ENCODE measurements at places on chromosomes 13 and 19. TPM values are rescaled to one million over a fixed set of nuclear protein-coding genes. Genes with fewer than 3 reads are reported as not detected.
A peak's percentile ranks its signal among the peaks of the same experiment; 100 is the strongest.

DNA sequence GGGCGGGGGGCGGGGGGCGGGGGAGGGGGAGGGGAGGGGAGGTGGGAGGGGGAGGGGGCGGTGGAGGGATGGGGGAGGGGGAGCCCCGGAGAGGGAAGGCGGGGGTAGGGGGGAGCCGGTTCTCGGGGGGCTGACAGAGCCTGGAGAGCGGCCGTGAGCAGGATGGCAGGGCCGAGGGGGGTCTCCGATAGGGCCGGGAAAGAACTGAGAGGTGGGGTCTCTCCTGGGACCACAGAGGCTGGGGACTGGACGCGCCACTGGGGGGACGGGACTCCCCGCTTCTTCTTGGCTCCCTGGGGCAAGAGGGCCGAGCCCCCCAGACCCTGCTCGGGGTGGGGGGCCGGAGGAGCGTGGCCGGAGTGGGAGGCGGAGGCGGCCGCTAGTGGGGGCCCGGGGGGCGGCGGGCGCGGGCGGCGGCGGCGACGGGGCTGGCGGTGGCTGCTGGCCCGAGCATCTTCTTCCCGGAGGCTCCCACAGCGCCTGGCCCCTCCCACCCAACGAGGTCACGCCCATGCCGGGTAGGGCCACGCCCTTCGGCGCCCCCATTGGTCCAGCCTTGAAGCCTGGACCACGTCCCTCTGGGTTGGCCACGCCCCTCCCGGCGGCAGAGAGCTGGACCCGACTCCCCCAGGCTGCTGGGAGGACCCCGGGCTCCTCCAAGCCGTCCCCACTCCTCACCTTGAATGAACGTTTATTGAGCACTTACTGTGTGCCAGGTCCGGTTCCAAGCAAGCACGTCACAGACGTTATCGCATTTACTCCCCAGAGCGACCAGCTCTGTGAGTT, at the start of gene NOVA2:
TSS of gene NOVA2 (minus strand) at position 313 of the 786 bp plus-strand sequence. CDS start 514 bp downstream, outside the sequence.
- H3K27me3 ChIP-seq = no peaks in the 10 kb centered on the region
- no peaks in the 10 kb centered on the region for H3K4me1 ChIP-seq
- H3K36me3 ChIP-seq = no peaks in the 10 kb centered on the region
- peak within 1 kb of the TSS; percentile 34 for H3K4me3 ChIP-seq
- DNase-seq = peak; percentile 85

MATK gene
- total RNA-seq = 10.1 TPM

GRCh38 chr19:17981611-17982010, 14.7 kb downstream of the KCNN1 start:
- H3K36me3 ChIP-seq = no peaks in the 10 kb centered on the region
- no peak overlapping the region for H3K27ac ChIP-seq
- DNase-seq = no peak
- no peak overlapping the region for H3K4me3 ChIP-seq

ADAMTSL5 gene
- total RNA-seq = 10.7 TPM

GRCh38 chr13:96935901-96936300, 58.4 kb downstream of the OXGR1 start:
- H3K36me3 ChIP-seq = no peaks in the 10 kb centered on the region
- DNase-seq = no peak
- no peaks in the 10 kb centered on the region for H3K27me3 ChIP-seq
- H3K4me3 ChIP-seq = no peak overlapping the region

ERICH4 gene
- total RNA-seq = not detected

GRCh38 chr19:53905787-53906186, 3.3 kb upstream of the CACNG7 start:
- no peaks in the 10 kb centered on the region for H3K36me3 ChIP-seq
- peaks cover 8% of the 10 kb centered on the region for H3K4me1 ChIP-seq

- peaks cover 10% of the 10 kb centered on the region for H3K4me1 ChIP-seq
- H3K4me3 ChIP-seq = no peak overlapping the region
- no peak for DNase-seq
- no peaks in the 10 kb centered on the region for H3K27me3 ChIP-seq
Observed at GRCh38 chr19:55697069-55697440, 22.0 kb downstream of the EPN1 start.

GRCh38 chr19:54114340-54115108, 933 bp downstream of the TFPT start:
- DNase-seq = peak; percentile 42
- peak overlapping the region; percentile 81 for H3K27ac ChIP-seq
- peaks cover 9% of the 10 kb centered on the region for H3K4me1 ChIP-seq
- H3K36me3 ChIP-seq = no peaks in the 10 kb centered on the region

GRCh38 chr13:93859716-93860115, 619.8 kb downstream of the DCT start:
- no peak overlapping the region for H3K4me3 ChIP-seq
- DNase-seq = no peak
- no peaks in the 10 kb centered on the region for H3K27me3 ChIP-seq
- H3K36me3 ChIP-seq = no peaks in the 10 kb centered on the region
- no peak overlapping the region for H3K27ac ChIP-seq
- H3K4me1 ChIP-seq = no peaks in the 10 kb centered on the region

GRCh38 chr19:55346725-55347441, 7.2 kb downstream of the KMT5C start:
- H3K4me3 ChIP-seq = no peak overlapping the region
- H3K27ac ChIP-seq = no peak overlapping the region
- no peaks in the 10 kb centered on the region for H3K4me1 ChIP-seq
- no peaks in the 10 kb centered on the region for H3K36me3 ChIP-seq
- no peak for DNase-seq

- H3K4me1 ChIP-seq = peaks cover 61% of the 10 kb centered on the region
- no peaks in the 10 kb centered on the region for H3K36me3 ChIP-seq
- no peak overlapping the region for H3K4me3 ChIP-seq
Observed at GRCh38 chr19:5132206-5132560, 163.3 kb downstream of the KDM4B start.

GRCh38 chr13:95241321-95241720, 59.9 kb downstream of the ABCC4 start:
- H3K27ac ChIP-seq = no peak overlapping the region
- no peak overlapping the region for H3K4me3 ChIP-seq
- no peaks in the 10 kb centered on the region for H3K27me3 ChIP-seq

PRODH2 gene
- total RNA-seq = 0.99 TPM

GRCh38 chr19:10422846-10423245, 2.5 kb downstream of the PDE4A start:
- H3K4me1 ChIP-seq = peaks cover 10% of the 10 kb centered on the region
- no peak overlapping the region for H3K4me3 ChIP-seq
- H3K27ac ChIP-seq = no peak overlapping the region
- H3K36me3 ChIP-seq = no peaks in the 10 kb centered on the region

SYT5 gene
- 1.6 TPM for total RNA-seq

GRCh38 chr19:33436360-33437345, 63.1 kb downstream of the CEBPG start:
- H3K36me3 ChIP-seq = no peaks in the 10 kb centered on the region
- peaks cover 3% of the 10 kb centered on the region for H3K4me1 ChIP-seq
- H3K4me3 ChIP-seq = no peak overlapping the region
- H3K27ac ChIP-seq = no peak overlapping the region
- no peaks in the 10 kb centered on the region for H3K27me3 ChIP-seq
- no peak for DNase-seq

PLIN3 gene
- total RNA-seq = 82.8 TPM

SYNGR4 gene
- 21.8 TPM for total RNA-seq

- no peaks in the 10 kb centered on the region for H3K36me3 ChIP-seq
- H3K27me3 ChIP-seq = no peaks in the 10 kb centered on the region
- H3K4me3 ChIP-seq = no peak overlapping the region
Observed at GRCh38 chr13:35160896-35161295, 218.8 kb downstream of the NBEA start.

KPTN gene
- total RNA-seq = 30.0 TPM

CYP4F11 gene
- total RNA-seq = 4.3 TPM

PBX4 gene
- 28.3 TPM for total RNA-seq

- no peak for DNase-seq
- no peak overlapping the region for H3K27ac ChIP-seq
- H3K36me3 ChIP-seq = no peaks in the 10 kb centered on the region
- H3K4me3 ChIP-seq = no peak overlapping the region
- H3K27me3 ChIP-seq = no peaks in the 10 kb centered on the region
- no peaks in the 10 kb centered on the region for H3K4me1 ChIP-seq
Observed at GRCh38 chr13:68948586-68948985, 1159.0 kb upstream of the ATXN8OS start.

DNA sequence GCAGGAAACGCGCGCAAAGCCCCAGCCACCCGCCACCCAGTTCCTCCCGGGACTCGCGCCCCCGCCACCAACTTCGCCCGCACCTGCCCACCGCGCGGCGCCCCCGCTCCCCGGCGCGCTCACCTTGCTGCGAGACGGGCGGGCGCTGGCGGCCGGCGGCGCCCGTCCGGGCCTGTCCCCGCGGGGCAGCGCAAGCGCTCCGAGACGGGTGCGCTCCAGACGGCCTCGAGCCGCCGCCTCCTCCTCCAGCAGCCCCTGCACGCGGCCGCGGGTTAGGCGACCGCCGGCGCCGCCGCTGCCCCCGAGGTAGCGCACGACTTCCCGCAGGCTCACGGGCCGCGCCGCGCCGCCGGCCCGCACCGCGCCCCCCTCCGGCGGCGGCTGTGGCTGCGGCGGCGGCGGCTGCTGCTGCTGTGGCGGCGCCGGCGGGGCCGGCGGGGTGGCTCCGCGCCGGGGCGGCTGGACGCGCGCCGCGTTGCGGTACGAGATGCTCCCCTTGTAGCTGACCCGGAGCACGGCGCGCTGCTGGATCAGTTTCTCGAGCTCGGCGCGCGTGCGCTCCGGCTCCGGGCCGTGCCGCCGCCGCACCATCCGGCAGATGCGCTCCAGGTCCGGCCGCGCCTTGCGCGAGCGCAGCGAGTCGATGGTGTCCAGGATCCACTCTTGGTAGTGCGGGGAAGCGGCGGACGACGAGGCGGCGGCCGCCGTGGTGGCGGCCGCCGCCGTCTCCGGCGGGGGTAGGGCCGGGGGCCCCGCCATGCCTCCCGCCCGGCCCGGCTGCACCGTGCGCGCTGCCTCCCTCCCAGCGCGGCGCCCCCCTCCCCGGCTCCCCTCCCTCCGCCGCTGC, 666 bp downstream of the SAMD1 start:
- no peak overlapping the region for H3K27ac ChIP-seq
- H3K36me3 ChIP-seq = no peaks in the 10 kb centered on the region
- no peak for DNase-seq
- H3K4me3 ChIP-seq = peak overlapping the region; percentile 50
- H3K4me1 ChIP-seq = peaks cover 14% of the 10 kb centered on the region

DNA sequence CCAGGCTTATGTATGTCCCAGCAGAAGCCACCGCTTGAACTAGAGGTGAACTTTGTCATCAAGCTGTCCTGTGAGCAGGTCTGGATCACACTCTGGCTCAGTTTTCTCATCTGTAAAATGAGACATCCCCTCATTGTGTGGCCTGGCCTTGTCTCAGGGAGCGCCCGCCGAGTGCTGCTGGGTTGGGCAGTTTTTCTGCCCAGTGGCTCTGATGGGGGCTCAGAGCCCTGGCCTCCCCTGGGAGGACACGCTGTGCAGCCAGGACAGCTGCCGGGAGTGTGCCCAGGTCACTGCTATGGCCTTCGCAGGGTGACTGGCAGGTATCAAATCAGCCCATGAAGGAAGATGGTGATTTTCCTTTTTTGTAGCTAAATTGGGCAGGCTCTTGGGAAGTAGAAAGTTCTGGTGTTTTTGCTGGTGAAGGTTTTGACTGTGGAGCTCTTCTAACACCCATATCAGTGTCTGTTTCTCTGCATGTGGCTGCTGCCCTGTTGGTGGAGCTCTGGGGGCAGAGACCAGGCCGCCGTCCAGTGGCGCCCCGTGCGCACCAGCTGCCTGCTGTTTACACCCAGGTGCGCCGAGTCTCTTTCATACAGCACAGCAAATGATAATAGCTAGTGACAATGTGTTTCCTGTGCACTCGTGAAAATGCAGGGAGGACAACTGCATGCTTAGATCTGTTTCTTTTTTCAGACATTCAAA, 40.8 kb downstream of the SLC7A9 start:
- H3K36me3 ChIP-seq = no peaks in the 10 kb centered on the region
- DNase-seq = no peak
- no peaks in the 10 kb centered on the region for H3K27me3 ChIP-seq
- no peaks in the 10 kb centered on the region for H3K4me1 ChIP-seq
- H3K4me3 ChIP-seq = no peak overlapping the region
- H3K27ac ChIP-seq = no peak overlapping the region

OR7A5 gene
- total RNA-seq = 3.7 TPM

DNA sequence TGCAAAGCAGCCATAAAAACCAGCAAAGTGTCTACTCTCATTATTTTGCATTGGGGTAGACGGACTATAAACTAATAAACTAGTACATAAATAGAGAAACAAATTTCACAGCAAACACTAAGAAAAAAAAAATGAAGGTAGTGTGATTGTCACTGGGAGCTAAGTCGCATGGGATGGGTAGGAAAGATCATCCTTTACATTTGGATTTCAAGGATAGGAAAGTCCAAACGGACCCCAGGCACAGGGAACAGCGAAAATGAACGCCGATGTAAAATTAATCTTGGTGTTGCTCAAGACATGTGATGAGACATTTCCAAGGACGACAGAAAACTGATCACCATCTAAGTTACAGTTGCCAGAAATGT, 690 bp upstream of the SGTA start:
- no peak for DNase-seq
- H3K4me1 ChIP-seq = peaks cover 29% of the 10 kb centered on the region
- no peaks in the 10 kb centered on the region for H3K36me3 ChIP-seq
- H3K4me3 ChIP-seq = peak overlapping the region; percentile 96
- H3K27ac ChIP-seq = peak overlapping the region; percentile 57

PSG1 gene
- total RNA-seq = not detected

- no peaks in the 10 kb centered on the region for H3K36me3 ChIP-seq
- DNase-seq = peak; percentile 90
- peak overlapping the region; percentile 52 for H3K4me3 ChIP-seq
- H3K4me1 ChIP-seq = peaks cover 21% of the 10 kb centered on the region
Observed at GRCh38 chr13:109869312-109870237, 83.2 kb upstream of the IRS2 start.

DNA sequence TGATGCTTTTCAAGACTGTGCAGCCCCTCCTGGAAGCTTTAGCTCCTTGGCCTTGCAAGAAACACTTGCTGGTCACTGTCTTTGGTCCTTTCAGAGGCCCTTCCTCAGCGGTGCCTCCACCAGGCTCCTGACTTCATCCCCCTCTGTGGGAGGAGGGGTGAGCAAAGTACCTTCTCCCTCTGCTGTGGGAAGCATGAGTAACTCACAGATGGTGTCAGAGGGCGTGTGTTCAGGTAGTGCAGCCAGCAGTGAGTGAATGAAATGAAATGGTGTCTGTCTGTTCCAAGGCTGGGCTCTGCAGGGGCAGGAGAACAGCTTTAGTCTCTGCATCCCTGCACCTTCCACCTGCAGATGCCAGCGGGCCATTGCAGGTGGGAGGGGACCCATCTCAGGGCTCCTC, 102.9 kb downstream of the SHISA2 start:
- no peaks in the 10 kb centered on the region for H3K36me3 ChIP-seq
- H3K27ac ChIP-seq = no peak overlapping the region
- no peaks in the 10 kb centered on the region for H3K4me1 ChIP-seq
- no peaks in the 10 kb centered on the region for H3K27me3 ChIP-seq
- H3K4me3 ChIP-seq = no peak overlapping the region

DNA sequence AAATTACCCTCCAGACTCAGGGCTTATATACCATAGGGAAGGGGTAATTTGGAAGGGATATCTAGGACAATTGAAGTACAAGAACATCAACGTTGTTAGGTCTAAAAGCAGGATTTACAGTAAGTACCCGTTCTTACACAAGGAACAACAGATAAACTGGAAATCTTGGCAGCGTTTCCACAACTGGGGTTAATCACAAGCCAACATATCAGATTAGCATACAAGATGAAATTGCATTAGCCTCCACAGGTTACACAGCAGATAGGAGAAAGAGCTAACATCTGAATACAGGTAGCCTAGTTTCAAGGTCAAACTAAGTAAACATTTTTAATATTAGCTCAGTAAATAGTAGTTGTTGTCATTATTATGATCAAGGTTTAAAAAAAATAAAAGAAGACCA, 1214.0 kb upstream of the PCDH20 start:
- H3K36me3 ChIP-seq = no peaks in the 10 kb centered on the region
- no peaks in the 10 kb centered on the region for H3K4me1 ChIP-seq
- DNase-seq = no peak
- no peak overlapping the region for H3K27ac ChIP-seq

- peaks cover 30% of the 10 kb centered on the region for H3K4me1 ChIP-seq
- DNase-seq = no peak
- H3K36me3 ChIP-seq = no peaks in the 10 kb centered on the region
Observed at GRCh38 chr13:75870397-75870903, 234.3 kb downstream of the LMO7 start.
